ENCODE measurements at places on chromosomes 6 and 20.

GRCh38 chr6:30877419-30878262 lies 6.7 kb upstream of the DDR1 start:
- no peak for DNase-seq

GRCh38 chr6:2120912-2121311 lies 124.5 kb downstream of the GMDS start:
- no peak for DNase-seq

GRCh38 chr6:170073846-170074245 lies 217.0 kb downstream of the DLL1 start:
- DNase-seq: no peak

DNA sequence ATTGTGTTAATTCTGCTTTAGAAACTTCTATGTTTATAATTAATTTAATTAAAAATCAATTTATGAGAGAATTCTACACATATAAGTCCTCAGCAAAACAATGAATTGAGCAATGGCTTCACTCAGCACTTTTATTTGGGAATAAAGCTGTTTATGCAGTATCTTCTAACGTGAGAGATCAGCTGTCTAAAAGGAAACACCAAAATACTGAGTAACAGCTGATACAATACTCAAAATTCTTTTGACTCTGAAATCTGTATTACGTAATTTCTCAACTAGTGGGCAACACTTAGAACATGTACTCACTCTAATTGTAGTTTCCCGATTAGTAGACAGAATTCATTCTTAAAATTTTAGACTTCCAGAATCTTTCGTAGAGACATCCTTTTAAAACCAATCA lies 49.8 kb downstream of the MAP3K7 start:
- DNase-seq: no peak

DNA sequence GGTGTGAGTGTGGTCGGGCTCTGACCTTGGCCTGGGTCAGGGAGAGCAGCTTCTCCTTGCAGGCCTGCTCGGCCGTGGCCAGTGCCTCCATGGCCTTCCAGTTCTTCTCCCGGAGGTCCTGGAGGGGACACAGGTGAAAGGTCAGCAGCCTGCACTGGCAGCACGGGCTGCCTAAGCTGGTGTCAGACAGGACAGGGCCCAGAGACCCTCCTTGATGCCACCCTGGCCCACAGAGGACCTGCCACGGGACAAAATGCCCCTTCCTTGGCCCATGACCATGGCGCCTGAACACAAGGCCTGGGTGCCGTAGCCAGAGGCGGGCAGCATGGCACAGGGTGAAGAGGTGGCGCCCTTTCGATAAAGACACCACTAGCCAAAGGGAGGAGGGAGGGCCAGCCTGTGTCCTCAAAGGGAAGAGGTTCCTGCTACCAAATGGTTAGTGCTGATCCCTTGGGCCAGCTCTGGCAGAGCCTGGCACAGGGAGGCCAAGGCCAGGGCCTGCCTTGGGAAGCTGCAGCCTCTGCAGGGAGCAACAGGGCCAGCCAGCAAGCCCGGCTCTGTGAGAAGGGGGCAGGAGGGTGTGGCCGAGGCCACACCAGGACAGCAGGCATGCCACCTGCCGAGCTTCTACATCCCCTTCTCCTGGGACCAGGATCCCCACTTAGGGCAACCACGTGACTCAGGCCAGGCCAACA lies 54.8 kb downstream of the DSTN start:
- no peak for DNase-seq

GRCh38 chr6:168411793-168412192 lies 29.2 kb upstream of the SMOC2 start:
- DNase-seq: no peak

DNA sequence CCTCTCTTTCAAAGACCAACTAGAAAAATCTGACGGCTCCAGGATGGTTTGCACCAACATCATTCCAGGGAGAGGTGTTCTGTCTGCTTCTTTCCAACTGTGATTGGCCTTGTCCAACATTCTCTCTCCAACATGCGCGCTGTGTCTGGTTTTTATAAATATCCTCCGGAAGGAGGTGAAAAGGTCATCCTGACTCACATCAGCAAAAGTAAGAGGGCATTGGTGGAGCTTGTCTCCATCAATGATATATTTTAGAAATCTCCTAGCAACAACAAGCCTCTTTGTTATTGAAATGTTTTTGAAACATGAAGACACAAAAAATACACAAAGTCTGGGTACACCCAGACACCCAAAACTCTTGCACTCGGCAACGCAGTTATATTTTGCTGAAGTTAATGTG lies 475.3 kb upstream of the JARID2 start:
- DNase-seq: no peak

GRCh38 chr20:1165941-1166340 lies 18.8 kb downstream of the TMEM74B start:
- no peak for DNase-seq

Measured in activated gamma-delta T cell (primary cell).